ENCODE measurements at places on chromosomes 1 and 21.

DNA sequence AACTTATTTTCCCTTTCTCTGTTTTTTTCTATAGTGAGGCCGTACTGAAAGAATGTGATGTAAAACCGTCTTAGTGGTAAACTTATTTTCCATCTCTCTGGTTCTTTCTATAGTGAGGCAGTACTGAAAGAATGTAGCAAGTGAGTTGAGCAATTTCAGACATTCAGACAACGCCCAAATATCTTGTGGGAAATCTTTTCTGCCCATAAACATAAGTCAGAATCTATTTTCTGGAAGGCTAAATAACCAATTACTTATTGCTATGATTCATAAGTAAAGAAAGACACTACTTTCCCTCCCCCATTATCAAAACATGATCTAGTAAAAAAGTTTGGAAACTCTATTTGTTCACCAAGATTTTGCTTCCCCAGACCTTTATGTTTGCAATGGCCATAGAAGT lies 18.8 kb upstream of the SCCPDH start:
- no peak for DNase-seq

GRCh38 chr1:223423641-223424233 lies 30.5 kb downstream of the CCDC185 start:
- no peak for DNase-seq

GRCh38 chr1:202809597-202810159 lies 1.1 kb upstream of the PCAT6 start:
- no peak for DNase-seq

- no peak for DNase-seq
Observed at GRCh38 chr1:16111771-16112595, 38.5 kb upstream of the FAM131C start.

DNA sequence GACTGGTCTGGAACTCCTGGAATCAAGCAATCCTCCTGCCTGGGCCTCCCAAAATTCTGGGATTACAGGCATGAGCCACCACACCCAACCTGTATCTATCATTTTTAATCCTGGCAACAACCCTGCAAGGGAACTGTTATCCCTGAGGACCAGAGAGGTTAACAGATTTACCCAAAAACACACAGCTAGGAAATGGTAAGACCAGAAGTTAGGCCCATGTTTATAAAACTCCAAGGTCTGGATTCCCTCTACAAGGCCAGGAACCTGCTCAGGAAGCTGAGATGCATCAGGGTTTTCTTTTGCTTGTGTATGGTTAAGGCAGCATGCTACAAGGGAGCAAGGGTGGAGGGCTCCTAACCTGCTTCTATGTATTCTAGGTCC lies 17.8 kb upstream of the TTC39A start:
- DNase-seq = no peak

DNA sequence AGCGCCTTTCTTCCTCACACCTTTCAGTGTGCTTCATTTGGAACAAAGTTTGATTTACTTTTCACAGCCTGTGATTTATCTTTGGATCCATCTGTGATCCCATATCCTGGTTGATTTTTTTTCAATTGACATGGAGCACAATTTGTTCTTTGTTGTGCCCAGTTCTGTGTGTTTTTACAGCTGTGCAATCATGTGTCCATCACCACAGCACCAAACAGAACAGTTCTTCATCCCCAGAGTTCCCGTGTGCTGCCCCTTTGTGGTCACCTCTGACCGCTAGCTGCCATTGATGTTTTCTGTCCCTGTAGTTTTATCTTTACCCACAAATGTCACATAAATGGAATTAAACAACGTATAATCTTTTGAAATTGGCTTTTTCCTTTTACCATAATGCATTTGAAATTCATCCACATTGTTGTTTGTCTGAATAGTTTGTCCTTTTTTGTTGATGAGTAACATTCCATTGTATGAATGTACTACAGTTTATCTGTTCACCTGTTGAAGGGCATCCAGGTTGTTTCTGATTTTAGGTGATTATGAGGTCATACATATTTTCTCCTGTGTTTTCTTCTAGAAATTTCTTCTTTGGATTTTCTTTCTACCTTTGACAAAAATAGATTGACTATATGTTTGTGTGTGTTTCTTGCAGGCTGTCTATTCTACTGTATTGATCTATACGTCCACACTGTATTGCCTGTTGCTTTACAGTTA lies 17.4 kb downstream of the MIGA1 start:
- no peak for DNase-seq

- DNase-seq = no peak
Observed at GRCh38 chr21:35336534-35336933, 287.4 kb upstream of the RUNX1 start.

DNA sequence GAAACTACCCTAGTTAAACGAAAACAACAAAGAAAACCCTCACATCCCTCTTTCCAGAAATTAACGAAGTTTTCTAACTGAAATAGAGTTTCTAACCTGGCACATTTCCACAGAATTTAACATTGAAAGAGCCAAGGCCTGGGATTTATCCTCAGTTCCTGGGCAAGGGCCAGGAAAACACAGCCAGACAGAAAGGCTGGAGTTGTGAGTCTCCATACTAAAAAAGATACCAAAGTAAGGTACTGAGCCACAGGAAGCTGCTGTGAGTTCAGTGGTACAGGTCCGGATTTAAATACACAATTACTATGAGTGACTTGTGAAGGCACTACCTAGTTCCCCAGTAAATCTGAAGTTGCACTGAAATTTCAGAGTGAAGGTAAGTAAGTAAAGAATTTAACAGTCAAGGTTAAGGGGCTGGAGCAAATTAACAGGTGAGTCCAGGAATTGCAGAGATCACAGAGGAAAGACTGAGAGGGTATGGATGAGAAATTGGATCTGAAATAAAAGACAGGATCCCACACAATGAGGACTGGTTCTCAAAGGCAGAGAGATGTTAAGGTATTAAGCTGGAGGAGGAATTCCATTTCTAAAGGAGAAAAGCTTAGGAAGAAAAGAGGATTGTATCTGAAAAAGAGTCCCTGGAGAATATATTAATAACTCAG lies 905 bp downstream of the LIX1L start:
- DNase-seq = no peak

GRCh38 chr1:185215911-185216310 lies 58.9 kb downstream of the SWT1 start:
- no peak for DNase-seq

GRCh38 chr1:218971156-218971555 lies 202.5 kb upstream of the LYPLAL1 start:
- no peak for DNase-seq

- no peak for DNase-seq
Observed at GRCh38 chr21:35198982-35199732, 150.1 kb upstream of the RUNX1 start.

DNA sequence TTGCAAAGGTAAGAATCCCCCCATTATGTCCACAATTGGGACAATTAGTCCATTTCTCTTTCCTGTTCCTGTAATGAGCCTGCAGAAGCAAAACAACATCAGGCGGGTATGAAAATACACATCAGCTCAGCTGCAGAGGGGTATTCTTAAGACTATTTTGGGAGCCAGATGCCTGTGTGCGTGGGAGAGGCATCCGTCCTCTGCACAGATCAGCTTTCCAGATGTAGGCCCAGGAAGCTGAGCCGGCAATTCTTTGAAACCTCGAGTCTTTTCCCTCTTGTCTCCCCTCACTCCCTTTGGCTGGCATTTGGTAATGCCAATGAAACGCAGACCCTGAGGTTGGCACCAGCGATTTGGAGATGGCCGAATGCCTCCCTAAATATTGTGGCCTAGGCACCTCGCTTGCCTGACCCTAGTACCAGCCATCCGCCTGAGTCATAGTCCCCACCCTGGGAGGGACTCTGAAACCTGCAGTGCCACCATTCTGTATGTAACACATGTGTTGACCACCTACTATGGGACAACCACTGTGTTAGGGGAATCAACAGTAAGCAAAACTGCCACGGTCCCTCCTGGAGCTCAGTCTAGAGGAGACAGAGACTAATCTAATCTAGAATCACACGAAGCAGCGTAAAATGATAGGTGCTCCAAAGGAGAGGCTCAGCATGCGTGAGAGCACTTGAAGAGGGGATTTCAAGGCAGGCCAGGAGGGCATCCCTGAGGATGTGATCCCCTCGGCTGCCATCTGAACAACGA lies 603.0 kb downstream of the MATN1 start:
- DNase-seq = no peak

- DNase-seq = no peak
Observed at GRCh38 chr1:109383087-109383779, 14.5 kb downstream of the SORT1 start.

- no peak for DNase-seq
Observed at GRCh38 chr1:30692948-30693301, 30.5 kb downstream of the MATN1 start.

- no peak for DNase-seq
Observed at GRCh38 chr1:41900603-41901444, 17.9 kb downstream of the HIVEP3 start.

DNA sequence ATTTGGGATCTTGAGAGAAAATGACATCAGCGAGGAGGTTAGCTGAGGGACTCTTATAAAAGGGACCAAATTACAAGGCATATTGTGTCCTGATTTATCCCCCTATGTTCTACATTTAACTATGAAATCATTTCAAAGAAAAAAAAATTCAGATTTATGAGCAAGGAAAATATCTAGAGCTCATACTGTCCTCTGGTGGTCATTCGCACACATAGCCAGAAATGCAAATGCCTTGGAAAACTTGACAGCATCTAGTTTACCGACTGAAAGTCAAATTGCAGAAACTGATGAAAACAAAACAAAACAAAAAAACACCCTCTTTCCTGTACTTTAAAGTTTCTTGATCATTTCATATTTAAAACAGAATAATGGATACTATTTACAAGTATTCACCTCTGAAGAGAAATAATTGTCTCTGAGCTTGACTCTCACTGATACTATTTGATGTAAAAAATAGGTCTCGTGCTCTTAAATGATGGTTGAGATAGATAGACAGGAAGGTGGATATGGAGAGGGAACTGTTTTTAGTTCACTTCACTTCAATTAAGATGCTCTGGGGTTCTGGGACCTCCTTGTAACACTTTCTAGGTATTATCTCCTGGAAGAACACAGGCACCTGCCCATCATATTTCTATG lies 253.8 kb downstream of the PCP4 start:
- DNase-seq = no peak

GRCh38 chr1:2148691-2149090 lies 45.9 kb downstream of the FAAP20 start:
- peak; percentile 26 for DNase-seq

- DNase-seq = no peak
Observed at GRCh38 chr1:116569381-116569670, 1.5 kb downstream of the CD58 start.

DNA sequence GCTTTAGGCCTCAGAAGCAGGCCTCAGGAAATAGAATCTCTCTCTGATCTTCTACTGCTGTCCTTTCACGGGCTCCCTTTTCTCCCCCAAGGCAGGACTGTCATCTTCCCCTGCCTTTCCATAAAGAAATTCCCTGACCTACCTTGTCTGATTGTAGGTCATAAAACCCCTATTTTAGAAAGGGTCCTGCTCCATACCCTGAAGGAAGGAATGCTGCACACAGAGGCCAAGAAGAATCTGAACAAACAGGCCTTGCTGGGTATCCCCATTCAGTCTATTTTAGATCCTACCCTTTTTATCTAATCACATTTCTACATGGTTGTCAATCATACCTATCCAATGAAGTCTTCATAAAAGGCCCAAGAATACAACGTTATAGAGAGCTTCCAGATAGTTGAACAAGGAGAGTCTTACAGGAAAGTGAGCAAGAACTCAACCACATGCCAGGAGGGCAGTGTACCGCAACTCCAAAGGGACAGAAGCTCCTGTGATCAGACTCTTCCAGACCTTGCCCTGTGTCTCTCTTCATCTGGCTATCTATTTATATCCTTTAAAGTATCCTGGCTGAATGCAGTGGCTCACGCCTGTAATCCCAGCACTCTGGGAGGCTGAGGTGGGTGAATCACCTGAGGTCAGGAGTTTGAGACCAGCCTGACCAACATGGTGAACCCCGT lies 93.1 kb downstream of the SLC16A1 start:
- no peak for DNase-seq

GRCh38 chr1:23018661-23019093 lies 591 bp upstream of the KDM1A start:
- DNase-seq = no peak

DNA sequence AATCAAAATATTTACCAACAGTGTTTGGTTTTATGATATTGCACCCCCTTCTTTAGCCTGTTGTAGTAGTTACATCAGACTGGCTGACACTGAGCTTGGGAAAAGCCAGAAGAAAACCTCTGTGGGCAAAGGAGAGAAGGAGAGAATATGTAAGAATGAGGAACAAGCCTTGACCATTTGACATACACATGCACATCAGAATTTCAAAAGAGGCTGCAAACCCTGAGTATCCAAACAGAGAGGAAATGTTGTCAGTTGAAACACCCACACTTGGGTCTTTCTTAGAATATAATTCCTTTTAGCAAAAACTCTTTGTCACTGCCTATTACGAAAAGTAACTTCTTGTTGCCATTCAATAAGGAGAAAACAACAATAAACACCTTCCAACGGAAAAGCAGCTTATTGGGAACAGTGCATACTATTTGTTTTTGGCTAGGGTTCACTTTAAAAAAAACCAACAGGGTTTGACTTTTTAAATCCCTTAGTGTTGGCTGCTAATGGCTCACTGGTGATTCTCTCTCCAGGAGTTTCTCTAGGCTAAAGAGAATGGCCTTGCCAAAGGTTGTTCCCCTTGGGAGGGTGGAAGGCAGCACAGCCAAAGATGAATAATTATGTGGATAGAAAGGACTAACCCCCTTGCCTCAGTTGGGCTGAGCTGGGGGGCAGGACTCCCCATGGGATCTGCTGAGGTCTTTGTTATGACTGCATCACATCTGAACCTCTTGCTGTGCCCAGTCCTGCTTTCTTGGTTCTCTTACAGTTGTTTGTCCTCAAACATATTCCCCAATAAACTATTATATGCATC lies 48.9 kb downstream of the GORAB start:
- no peak for DNase-seq

DNA sequence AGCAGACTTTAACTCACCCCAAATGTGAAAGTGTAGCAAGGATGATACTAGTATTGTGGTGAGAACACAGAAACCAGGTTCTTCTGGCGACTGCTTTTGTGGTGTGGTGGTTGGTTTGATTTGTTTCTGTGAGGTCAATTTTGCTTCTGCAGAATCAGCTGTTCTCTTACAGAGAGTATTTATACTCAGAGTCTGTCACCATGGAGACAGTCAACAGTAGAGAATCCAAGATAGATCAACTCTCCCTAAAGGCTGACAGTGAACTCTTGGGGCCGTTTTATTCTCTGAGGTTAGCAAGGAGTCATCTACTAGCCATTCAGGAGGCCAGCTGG lies at the start of gene CFAP107:
CFAP107 (plus strand) TSS at position 209 of the 332 bp plus-strand sequence. CDS start 231 bp downstream, outside the sequence.
- DNase-seq = no peak

DNA sequence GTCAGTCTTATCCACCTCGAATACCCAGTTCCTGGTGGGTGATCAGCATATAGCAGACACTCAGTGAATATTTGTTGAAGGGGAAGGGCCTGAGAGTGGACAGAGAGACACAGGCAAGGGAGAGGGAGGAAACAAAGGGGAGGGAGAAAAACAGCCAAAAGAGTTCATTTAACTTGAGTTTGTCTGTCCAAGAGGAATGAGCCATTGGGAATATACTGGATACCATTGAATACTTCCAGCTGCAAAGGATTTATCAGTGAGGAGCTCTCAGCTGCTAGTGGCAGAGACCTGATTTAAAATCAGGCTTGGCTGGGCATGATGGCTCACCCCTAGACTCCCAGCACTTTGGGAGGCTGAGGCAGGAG lies 11.5 kb upstream of the BGLAP start:
- DNase-seq = no peak

GRCh38 chr1:228270032-228270431 lies 62.2 kb downstream of the OBSCN start:
- DNase-seq = no peak

GRCh38 chr1:6041432-6042062 lies 4.1 kb upstream of the KCNAB2 start:
- no peak for DNase-seq

Measured in stimulated activated CD4-positive, alpha-beta T cell treated with anti-CD3 and anti-CD28 coated beads, Interleukin-1b, Interleukin-23, amount 100 ng/mL, for 4 hours (primary cell).